ENCODE measurements at places on chromosomes 7 and 10.

DNA sequence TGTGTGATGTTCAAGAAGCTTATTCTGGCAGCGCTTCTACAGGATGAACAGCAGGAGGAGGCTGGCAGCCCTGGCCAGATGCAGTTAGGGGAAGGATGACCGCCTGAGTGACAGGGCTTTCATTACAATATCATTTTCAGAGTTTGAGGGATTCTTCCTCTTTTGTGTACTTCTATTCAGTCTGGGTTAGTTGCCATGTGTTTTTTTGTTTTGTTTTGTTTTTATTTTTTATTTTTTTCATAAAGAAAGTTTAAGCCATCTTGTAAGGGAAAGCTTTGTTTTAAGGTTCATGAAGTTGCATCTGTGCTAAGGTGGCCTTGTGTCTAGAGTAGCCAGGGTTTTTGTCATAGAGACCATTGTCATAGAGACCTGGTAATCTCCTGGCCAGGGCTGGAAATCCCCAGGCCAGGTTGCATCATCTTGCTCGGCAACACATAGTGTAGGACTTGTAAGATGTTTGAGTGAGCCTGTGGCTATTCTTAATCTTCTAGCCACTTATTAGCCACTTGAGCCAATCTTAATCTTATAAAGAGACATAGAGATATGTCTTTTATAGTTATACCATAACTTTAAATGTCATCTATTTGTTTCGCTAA is 230.5 kb upstream of the TMEM229A start:
- no peak for DNase-seq

- DNase-seq: no peak
These were observed 3.7 kb downstream of the ANXA11 start for GRCh38 chr10:80201608-80202141.

DNA sequence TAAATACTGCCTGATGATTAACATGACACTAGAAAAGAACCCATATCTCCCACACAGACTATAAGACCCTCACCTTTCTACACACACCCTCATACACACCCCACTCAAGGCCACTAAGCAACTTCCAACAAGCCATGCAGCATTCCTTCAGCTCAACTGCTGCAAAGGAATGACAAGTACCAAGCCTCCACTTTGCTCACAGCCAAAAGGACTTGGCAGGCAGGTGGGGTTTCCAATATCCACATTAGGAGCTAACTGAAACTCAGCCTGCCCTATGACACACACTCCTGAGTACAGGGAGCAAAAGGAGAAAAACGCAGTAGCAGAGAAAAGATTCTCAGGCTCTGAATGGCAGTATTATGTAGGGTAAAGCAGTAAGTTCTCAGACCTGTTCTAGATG is 13.4 kb downstream of the USP54 start:
- DNase-seq: no peak

DNA sequence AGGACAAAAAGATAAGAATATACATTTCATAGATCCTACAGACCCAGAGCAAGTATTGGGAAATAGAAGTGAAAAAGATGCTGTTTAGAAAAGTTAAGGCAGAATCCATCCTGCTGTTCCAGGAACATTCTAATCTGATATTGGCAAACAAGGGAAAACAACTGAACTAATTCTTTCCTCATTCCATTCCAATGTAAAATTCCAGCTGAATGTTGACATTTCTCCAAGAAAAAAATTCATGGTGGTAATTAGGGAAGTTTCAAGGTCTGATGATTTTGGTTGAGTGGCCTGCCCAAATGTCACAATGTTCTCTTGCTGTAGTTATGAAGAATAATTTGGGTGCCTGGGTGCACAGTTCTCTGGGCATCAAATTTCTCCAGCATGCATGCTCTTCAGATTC is 15.2 kb downstream of the PIP start:
- DNase-seq: no peak
